ENCODE measurements at places on chromosomes 12 and 14.

DNA sequence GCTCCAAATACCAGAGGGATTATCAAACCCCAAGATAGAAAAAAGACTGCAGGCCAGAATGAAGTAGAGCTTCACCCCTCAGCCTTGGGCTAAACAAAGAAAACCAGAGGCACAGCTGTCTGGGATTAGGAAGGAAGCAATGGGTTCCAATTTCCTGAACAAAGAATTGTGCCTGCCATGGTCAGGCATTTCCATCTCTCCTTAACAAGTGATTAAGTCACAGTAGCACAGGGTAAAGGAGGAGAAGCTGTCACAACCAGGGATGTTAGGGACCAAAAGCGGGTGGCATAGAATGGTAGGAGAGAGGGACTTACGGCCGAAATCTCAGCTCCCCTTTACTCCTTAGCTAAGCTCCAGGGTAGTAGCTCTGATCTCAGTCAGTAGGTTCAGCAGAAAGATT, 33.9 kb downstream of the SPTLC2 start:
- no peak for DNase-seq

GRCh38 chr14:75837151-75837787, 144.5 kb downstream of the TGFB3 start:
- DNase-seq, result no peak

GRCh38 chr14:103848175-103849077, 1.1 kb upstream of the PPP1R13B start:
- DNase-seq, result no peak

DNA sequence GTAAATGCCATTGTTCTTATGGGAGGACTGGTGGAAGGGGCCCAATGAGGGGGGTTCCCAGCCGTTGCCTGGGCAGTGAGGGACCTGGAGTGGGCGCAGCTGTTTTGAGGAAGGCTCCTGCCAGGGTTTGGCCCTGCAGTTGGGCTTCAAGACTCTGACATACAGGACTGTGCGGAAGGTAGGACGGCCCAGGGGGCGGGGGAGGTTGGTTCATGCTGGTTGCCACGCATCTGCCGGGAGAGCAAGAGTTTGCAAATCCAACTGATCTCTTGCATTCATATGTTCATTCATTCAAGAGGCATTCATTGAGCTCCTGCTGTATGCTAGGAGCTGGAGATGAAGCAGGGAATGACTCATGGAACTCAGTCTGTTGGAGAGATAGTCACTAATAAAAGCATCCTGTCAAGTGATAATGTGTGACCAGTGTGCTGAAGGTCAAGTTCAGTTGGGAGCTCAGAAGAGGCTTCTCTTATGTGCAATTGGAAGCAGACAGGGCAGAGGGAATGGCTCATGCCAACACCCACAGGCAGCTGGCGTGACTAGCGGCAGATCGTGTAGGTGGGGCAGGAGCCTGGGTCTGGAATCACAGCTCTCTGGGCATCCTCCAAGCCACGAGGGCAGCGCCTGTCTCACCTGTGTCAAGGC, 7.8 kb downstream of the SH2B3 start:
- DNase-seq, result peak; percentile 85

- DNase-seq, result no peak
Observed at GRCh38 chr12:52636189-52636588, 15.8 kb downstream of the KRT2 start.

- no peak for DNase-seq
Observed at GRCh38 chr14:38127784-38128183, 79.9 kb upstream of the SSTR1 start.

DNA sequence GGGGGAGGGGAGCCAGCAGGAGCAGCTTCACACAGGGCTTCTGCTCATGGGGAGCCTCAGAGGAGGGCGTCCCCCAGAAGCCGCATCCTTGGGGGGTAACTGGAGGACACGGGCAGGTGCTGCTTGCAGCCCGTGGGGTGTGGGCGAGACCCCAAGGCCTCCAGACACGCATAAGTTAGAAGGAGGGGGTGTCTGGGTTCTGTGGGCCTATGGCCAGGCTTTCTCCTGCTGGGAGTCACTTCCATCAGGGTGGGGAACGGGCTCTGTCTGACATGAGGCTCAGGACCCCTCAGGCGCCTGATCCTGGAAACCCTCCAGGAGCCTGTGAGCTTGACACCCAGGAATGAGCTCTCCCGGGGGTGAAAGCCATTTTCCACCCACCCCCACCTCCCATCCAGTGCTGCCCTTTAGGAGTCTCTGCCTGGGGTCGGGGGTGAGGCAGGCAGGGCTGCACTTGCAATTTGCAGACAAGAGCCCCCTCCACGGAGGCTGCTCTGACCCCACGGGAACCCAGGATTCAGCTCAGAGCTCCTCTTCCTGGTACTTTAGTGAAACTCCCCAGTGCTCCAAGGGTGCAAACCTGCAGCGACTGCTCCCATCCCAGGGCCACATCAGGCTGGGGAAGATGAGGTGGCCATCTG, 325.7 kb downstream of the ADGRD1 start:
- no peak for DNase-seq
